ENCODE measurements at places on chromosomes 3 and 15.

GRCh38 chr3:52820736-52821135 lies 9.7 kb downstream of the ITIH4 start:
- no peak for DNase-seq

- DNase-seq: no peak
These were observed 33.0 kb downstream of the SLC35A5 start for GRCh38 chr3:112594856-112595255.

DNA sequence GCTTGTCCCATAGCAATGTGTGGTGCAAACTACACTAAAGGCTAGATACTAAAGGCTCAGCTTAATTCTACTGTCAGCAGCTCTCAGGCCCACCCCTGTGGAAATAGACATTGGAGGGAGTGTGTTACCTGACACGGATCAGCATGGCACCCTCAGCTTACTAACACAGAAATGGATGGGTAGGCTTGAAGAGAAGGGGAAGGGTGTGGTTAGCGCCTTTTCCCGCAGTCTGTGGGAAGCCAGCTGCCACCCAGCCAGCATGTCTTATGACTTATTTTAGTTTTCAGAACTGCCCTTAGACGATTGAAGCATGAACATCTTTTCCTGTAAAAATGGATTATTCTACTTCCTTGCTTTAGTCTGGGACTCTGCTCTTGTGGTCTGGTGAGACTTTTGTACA lies 25.8 kb upstream of the ADPGK start:
- no peak for DNase-seq

GRCh38 chr15:101306341-101307047 lies 11.4 kb upstream of the SNRPA1 start:
- DNase-seq: peak; percentile 4

GRCh38 chr3:119944091-119944490 lies 150.2 kb downstream of the GSK3B start:
- DNase-seq: no peak

DNA sequence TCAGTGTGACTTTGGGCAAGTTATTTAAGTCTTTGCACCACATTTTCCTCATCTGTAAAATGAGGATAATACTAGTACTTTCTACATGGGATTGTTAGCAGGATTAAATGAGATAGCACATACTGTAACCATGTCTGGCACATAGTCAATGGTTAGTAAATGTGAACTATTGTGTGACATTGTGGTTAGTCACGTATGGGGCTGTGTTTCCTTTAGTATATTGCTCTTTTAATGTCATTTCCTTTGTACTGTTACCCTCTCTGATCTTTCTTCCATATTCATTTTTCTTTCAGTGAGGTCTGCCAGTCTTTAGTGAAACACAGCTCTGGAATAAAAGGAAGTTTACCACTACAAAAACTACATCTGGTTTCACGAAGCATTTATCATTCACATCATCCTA lies 21.4 kb downstream of the OPA1 start:
- DNase-seq: no peak

- DNase-seq: no peak
These were observed 377.0 kb downstream of the FEZF2 start for GRCh38 chr3:61996366-61996765.

- DNase-seq: no peak
These were observed 372.3 kb upstream of the TGFBR2 start for GRCh38 chr3:30233913-30234646.

- DNase-seq: no peak
These were observed 54.4 kb downstream of the LARS2 start for GRCh38 chr3:45442679-45443253.
